ENCODE measurements at places on chromosomes 16 and 17.

- DNase-seq = no peak
These were observed 22.7 kb downstream of the HS3ST3B1 start for GRCh38 chr17:14323522-14323981.

DNA sequence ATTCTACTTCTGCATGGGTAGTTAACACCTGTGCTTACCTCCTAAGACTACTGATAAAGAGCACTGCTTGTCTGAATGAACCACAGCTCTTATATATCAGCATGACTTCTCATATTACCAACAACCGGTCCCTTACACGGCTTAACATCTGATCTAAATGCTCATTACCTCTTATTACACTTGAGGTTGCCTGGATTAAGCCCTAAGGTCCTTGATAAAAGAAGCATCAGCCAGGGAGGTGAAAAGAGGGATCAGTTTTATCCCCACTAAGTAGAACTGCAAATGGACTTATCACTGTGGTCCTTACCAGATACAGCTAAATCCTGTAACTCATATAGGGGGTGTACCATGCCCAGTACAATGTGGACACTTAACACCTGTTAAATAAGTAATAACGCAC, 8.2 kb upstream of the RSKR start:
- no peak for DNase-seq

DNA sequence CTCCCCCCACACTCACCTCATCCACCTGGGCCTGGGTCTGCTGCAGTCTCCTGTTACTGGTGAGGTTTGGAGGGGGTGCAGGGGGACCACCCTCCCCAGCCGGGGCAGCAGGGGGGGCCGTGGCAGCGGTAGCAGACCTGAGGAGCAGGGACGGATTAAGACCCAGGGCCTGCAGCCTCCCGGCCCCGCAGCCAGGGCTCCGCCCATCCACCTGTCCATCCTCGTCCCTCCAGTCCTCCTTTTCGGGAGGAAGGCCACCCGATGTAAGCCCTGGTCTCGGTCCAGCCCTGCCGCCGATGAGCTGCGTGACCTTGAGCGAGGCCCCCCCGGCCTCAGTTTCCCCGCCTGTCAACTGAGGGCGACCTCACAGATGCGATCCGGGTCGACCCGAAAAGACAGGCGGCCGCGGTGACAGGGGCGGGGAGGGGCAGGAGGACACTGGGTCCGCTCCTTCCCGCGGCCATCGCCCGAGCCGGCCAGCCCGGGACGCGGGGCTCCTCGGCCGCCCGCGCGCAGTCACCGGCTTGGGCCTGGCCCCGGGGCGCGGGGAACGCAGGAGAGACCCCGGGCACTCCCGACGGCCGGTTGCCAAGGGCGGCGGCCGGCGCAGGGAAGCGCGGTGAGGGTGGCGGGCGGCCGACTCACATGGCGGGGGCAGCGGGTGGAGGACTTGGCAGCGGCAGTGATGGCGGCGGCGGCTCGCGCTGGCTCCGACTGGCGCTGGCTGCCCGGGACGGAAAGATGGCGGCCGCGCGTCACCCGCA, at the start of gene VAMP2:
Gene VAMP2, minus strand, starts transcription at position 716 of the 764 bp plus-strand sequence. Its CDS starts 69 bp downstream, at position 647.
- DNase-seq = peak; percentile 86

- DNase-seq = peak; percentile 7
These were observed at the start of gene TMEM98 for GRCh38 chr17:32927724-32928585. Gene TMEM98, plus strand, starts transcription at chr17:32928153. Its CDS starts 3,376 bp downstream, at chr17:32931529.

- DNase-seq = no peak
These were observed 524 bp downstream of the STRADA start for GRCh38 chr17:63741143-63741407.

GRCh38 chr17:76278952-76279741, 14.0 kb downstream of the UBALD2 start:
- peak; percentile 90 for DNase-seq

GRCh38 chr17:12390631-12391030, 275.1 kb upstream of the MYOCD start:
- no peak for DNase-seq

DNA sequence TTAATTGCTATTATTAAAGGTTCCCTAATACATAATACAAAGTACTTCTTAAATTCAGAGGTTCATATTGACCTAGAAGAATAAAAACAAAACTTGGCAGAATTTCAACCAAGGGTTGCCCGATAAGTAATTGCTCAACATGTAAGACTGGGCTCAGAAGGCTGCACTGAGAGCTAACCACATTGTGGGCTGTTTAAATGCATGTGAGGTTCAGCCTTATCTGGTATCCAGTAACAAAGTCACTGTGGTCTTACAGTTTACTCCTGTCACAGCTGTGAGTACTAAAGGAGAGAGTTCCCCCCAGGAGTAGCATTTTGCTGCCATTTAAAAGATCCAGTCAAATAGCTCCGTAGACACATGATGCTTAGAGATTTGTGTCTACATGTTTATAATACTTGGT, 1.6 kb upstream of the DHRS11 start:
- DNase-seq = peak; percentile 19

DNA sequence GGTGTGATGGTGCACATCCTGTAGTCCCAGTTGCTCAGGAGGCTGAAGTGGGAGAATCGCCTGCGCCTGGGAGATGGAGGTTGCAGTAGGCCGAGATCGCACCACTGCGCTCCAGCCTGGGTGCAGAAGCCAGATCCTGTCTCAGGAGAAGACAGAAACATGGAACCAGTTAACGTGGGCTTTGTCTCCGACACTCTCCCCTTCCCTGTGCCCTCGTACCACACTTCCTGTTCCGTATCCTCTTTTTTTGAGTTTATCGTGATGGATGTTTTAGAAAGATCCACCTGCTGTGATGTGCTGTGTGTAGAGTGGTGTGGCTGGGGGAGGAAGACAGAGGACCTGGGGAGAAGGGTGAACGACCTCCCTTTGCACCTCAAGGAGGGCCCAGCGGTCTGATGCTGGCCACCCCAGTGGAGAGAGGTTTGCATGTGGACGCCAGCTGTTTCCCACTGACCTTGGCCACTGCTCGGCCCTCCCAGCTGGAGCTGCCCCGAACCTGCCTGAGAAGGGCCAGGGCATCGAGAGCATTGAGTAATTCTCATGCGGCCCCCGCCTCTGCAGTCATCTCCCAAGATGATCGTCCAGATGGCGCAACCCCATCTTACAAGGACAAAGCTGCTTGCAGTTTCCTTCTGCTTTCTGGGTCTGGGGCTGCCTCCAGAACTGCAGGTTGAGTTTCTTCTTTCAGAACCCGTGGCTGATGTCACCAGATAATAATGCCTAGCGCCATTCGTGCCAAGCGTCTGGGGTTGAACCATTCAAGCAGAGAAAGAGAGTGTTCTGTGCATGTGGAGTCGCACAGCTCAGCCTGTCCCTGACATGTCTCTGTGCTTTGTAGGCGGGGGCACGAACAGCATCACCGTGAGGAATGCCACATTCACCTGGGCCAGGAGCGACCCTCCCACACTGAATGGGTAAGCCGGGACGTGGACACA, 126.3 kb downstream of the ABCC1 start:
- DNase-seq = no peak

DNA sequence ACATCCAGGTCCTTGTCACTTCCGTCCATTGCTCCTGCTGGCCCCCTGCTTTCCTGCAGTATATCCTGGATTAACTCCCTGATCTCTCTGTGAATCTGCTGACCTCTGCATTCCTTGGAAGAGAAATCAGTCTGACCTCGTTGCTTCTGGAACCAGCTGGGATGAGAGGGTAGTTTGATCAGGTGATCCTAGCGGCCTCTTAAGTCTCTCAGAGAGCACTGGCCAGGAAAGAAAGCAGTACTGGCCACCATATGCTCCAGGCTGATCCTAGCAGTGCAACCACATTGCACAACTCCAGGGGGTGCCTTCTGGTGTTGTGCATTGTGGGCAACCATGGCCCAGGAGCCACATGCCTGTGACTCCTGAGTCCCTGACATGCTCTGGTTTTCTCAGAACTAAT, 79.2 kb downstream of the ARHGAP23 start:
- no peak for DNase-seq

GRCh38 chr17:57016071-57016763, 38.3 kb downstream of the SCPEP1 start:
- DNase-seq = no peak

DNA sequence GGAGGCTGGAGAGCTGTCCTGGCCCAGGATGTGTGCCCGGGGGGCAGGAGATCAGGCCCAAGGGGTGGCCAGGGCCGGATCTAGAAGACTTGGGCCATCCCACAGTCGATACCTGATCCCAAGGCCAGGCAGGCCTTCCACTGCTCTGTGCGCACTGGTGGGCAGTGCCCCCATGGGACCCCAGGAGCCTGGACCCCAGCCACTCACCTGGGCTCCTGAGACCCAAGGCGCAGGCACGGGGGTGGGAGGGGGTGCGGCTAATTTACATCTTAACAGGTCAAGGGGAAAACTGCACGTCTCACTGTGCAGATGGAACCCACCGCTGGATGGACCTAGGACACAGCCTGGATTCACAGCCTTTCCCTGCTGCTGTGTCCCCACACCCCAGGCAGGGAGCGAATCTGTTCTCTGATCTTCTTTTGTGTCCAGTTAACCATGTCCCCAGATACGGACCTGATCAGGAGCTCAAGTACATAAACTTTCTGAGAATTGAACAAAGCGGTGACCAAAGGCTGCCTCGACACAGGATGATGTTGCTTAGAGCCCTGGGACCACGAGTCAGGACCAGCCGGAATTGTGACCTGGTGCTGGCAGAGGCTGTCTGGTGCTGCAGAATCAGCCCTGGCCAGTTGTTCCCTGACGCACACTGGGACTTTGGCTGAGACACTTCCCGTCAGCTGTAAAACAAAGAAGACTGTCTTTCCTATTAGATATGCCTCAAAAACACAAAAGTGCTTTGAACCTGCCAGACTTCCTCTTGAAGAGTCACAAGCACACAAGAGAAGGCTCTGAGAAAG, 60.6 kb downstream of the TNFRSF13B start:
- DNase-seq = no peak

- DNase-seq = no peak
These were observed 27.5 kb downstream of the TVP23A start for GRCh38 chr16:10791048-10791447.

DNA sequence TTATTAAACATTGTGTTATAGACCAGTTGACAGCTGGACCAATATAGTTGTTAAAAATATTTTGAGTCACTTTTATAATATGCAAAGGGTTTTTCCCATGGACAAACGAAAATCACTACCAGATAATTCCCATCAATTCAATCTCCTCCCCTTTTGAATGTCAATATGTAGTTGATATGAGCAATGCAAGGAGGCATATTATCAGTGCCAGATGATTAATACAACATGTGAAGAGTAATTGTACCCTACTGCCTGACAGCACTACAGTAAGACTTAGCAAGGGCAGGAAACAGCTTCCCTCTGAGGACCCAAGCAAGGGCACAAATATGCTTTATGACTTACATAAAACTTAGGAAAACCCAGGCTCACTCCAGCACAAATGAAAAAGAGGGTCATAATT, 17.3 kb downstream of the KANSL1 start:
- DNase-seq = no peak

- DNase-seq = no peak
These were observed 157.5 kb upstream of the SOX9 start for GRCh38 chr17:71963351-71963750.

GRCh38 chr16:50279504-50279865, 13.1 kb downstream of the ADCY7 start:
- DNase-seq = no peak

GRCh38 chr17:34237458-34237857, 17.6 kb upstream of the CCL2 start:
- DNase-seq = no peak

GRCh38 chr17:885971-886571, 93.5 kb downstream of the NXN start:
- DNase-seq = no peak

GRCh38 chr16:3554351-3554928, 22.8 kb downstream of the NLRC3 start:
- no peak for DNase-seq

GRCh38 chr16:28087140-28087660, 23.7 kb upstream of the GSG1L start:
- DNase-seq = no peak

GRCh38 chr17:55727275-55727674, 4.6 kb upstream of the TMEM100 start:
- DNase-seq = no peak

DNA sequence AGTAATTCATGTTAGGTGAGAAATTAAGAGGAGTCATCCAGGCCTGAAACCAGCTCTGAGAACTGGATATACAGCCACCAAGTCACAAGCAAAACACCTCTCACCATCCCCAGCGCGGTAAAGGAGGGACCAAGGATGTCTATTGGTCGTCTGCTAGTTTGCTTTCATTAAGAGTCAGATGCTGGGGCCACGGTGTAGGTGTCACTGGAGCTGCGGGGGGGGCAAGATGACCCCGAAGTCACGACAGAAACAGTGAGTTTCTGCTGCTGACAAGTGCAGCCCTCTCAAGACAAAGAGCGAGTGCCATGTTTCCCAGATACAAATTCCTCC, 790 bp downstream of the NCBP3 start:
- peak; percentile 87 for DNase-seq

- DNase-seq = no peak
These were observed 1.5 kb downstream of the TRIM25 start for GRCh38 chr17:56912105-56912999.

DNA sequence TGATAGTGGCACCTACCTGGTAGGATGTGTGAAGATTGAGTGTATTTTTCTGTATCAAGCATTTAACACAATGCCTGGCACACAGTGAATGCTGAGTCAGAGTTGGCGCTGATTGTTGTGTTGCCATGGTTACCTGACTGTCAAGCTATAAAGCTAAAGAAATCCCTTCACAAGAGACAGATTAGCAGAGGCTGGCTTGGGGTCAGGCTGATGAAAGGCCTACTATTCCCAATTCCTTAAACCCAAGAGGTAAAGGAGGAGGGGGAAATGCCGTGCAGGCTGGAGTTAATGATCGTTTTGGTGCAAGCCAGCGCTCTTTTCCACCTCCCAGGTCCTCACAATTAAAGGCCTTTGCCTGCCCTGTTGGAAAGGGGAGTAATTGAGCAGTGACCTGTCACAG, 5.9 kb downstream of the CLEC19A start:
- peak; percentile 5 for DNase-seq

DNA sequence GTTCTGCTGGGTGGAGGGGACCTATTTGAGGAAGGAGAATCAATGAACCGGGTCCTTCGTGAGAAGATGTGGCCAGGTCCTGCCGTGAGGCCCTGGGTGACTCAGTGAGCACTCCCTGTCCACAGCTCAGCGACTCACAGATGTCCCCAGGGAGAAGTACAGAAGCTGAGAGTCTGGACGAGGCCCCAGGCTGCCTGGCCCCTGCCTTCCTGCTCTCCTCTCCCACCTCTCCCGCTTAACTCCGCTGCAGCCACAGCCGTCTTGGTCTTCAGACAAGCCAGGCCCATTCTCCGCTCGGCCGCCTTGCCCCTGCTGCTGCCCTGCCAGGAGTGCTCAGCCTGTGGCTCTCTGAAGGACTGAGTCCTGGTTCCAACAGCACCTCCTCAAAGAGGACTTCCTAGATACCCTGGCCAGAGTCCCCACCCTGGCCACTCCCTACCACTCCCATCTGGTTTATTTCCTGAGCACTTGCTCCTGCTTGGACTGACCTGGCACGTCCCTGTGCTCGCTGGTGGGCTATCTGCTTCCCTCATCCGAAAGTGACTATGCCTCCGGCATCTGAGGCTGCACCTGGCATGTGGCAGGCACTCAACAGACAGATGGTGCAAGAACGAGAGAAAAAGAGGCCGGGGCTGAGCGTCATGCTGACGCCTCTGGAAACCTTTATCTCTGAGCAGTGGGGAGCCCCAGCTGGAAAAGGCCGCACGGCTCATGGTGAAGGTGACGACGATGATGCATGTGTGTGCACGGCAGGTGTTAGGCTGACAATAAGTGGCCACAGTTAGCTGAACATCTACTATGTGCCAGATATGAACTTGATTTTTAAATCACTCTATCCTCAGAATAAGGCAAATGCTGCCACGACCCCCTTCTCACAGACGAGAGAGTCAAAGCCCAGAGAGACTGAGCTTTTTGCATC, 9.2 kb upstream of the TNFRSF13B start:
- no peak for DNase-seq

Measured in activated CD8-positive, alpha-beta T cell treated with anti-CD3 and anti-CD28 coated beads for 36 hours (primary cell).